ENCODE measurements at places on chromosomes 3 and 15.

- DNase-seq = no peak
Measured at GRCh38 chr15:44427756-44428724, 611 bp downstream of the CTDSPL2 start.

- peak; percentile 29 for DNase-seq
Measured at GRCh38 chr3:191762323-191762960, 301.5 kb downstream of the PYDC2 start.

DNA sequence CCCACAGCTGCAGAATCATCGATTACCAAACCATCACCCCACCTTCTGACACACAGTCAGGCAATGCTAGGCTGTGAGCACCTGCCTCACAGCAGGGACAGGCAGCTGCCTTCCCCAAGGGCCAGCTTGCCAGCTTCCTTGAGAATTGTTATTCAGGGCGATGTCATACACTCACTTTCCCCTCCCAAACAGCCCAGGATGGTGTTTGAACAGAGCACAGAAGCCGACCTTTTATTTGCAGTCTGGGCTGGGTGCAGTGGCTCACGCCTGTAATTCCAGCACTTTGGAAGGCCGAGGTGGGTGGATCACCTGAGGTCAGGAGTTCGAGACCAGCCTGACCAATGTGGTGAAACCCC, 84.5 kb upstream of the HERC1 start:
- DNase-seq = no peak

DNA sequence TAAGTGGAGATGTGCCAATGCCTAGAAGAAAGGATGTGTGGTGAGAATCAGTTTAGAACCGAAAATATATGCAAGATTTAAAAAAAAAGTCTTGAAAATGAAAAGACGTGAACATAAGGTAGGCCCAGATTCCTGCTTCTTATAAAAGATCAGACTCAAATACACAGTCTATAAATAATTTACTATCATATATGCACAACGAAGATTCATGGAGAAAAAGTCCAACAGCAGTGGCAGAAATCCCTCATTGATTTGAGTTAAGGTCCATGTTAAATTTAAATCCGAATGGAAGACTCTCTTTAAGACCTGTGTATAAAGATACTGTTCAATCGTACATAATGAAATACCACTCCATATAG, 227.2 kb downstream of the OCA2 start:
- no peak for DNase-seq

DNA sequence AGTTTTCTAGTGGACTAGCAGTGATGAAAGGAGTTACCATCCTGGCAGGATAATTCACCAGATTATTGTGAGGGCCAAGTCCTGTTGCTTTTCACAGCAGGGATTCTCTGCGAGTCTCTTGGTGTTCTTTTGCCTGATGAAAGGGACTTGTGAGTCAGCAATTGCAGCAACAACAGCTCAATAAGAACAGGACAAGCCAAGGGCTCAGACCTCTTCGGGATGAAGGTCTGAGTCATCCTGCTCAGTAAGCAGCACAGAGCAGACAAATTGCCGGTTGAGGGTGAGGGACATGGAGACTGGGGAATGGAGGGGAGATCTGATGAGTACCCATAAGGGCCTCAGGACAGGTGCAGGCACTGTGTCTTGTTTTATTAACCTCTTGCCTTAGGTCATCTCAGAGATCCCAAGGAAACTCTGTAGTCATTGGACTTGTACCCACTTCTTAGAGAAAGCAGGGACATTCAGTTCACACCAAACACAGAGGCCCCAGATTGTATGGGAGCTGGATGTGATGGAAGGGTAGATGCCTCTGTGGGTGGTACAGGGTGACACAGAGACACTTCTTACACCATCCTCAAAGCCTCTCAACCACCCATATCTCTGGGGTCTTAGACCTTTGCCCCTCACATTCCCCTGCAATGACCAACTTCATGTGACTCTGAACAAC, 173.8 kb upstream of the TLE3 start:
- DNase-seq = peak; percentile 43

DNA sequence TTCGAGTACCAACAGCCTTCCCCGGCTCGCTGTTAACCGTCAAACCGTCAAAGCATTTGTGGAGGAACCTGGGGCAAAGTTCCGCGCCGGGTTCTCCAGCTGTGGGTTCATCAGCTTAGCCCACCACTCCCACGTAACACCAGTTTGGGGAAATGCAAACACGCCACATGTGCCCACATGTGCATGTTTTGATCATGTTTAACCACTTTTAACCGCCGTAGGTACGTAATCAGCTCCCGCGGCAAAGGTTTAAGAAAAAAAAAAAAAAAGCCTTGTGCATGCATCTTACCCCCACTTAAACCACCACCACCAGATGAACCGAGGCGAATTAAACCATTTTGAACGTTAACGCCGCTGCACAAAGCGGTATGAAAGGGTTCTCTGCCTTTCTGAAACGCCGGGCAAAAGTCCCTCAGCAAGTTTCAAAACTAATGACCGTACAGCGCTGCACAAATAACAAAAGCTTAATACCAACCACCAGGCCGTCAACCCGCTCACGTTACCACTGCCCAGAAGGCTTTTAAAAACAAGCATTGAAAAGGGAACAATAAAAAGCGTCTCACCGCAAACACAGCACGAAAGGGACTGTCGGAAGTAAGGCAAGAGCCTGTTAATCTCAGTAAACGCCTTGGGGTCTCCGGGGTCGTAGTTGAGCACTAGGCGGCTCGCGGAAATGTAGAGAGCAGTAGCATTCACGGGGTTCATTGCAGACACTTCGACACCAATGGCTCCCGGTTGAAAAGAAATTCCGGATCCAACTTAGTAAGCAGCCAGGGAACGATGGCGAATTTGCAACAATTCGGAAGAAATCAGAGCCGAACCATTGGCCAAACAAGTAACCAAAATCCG, 1.5 kb downstream of the MSL2 start:
- DNase-seq = peak; percentile 42

DNA sequence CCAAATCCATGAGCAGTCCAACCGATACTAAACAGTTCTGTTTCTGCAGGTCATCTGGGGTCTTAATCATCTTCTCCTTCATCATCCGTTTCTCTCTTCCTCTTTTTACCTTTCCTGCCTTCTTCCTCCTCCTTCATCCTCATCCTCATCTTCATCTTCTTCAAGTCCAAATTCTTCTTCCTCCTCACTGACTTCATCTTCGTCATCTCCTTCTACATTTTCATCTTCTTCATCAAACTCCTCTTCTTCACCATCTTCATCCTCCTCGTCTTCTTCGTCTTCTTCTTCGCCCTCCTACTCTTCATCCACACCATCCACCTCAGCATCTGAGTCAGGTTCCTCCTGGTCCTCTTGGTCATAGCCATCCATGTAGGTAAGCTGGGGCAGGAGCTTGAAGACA, 14.2 kb upstream of the COMMD4 start:
- no peak for DNase-seq

- DNase-seq = no peak
Measured at GRCh38 chr3:188687389-188687788, 484.4 kb upstream of the TPRG1 start.

DNA sequence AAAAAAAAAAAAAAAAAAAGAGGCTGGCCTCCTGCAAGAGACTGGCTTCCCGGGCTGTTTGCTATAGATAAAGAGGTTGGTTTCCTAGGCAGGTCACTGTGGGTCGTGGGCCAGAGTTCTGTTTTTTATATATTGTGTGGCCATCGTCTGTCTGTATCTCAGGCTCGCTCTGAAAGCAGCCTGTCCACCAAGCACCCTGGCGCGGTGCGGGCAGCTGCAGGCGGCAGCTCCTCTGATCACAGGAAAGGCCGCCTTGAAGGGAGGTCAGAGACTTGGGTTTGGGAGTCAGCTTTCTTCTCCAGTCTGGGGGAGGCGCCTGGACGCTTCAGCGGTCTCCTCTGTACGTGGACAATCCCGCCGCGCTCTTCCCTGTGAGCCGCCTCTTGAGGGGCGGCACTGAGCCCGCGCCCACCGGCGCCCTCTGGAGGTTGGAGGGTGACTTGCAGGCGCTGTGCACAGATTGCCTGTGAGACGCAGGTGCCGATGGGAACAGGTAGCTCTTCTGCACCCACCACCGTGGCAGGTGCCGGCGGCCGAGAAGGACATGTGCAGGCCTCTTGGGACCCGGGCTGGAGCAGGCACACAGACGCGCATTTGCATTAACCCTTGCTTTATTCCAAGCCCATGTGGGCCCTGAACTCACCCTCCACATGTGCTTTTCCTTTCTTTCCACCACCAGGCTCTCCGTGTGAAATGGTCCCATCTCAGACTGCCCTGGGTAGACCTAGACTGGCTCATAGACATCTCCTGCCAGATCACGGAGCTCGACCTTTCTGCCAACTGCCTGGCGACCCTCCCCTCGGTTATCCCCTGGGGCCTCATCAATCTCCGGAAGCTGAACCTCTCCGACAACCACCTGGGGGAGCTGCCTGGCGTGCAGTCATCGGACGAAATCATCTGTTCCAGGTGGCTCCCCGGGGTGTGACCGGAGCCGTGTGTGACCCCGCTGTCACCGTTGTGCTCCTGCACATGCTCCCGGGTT, 89.3 kb downstream of the LRRK1 start:
- peak; percentile 74 for DNase-seq

DNA sequence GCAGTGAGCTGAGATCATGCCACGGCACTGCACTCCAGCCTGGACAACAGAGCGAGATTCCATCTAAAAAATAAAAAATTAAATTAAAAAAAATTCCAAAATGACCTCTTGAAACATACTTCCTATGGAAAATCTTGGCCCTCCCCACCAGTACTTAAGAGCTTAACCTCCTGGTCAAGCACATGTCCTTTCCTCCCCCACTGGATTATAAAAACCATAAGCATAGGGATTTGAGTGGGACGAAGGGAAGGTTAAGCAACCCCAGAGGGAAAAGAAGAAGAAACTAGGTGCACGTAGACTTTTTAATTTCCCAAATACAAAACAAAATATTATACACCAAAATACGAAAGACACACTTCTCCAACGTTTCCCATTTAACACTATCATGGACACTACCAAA, 25.3 kb downstream of the SLC4A7 start:
- no peak for DNase-seq

DNA sequence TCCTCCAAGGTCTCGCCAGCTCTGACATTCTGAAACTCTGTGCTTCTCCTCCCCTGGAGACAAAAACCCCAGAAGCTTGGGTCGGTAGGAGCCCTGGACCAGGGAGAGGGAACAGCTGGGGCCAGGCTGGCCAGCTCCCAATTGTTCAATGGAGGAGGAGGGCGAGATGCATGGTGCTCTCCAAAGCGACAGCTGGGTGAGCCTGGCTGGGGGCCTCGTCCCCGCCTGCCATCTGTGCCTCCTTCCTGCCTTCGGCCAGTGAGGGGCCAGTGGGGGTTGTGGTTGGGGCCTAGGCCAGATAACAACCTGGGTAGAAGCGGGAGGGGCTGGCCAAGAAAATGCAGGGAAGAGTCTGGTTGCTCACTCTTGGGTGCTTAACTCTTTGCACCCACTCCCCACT, 79.4 kb downstream of the CORO2B start:
- no peak for DNase-seq

- no peak for DNase-seq
Measured at GRCh38 chr3:94961423-94962100, 898.7 kb downstream of the NSUN3 start.

DNA sequence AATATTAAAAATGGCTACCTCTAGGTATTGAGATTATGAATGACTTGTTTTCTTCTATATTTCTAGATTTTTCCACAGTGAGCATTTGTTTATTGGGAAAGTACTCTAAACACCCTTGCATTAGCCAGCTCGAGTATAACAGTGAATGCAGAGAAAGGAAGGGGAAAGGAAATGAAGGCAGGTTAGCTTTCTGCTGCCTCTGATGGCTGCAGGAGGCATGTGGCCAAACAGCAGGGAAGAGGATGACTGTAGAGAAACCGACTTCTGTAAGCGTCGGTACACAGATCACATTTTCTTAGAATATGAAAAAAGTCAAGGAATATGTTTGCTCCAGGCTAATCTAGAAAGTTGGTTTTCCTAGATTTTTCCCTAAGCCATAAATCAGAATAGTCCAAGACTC, 19.8 kb downstream of the GNB5 start:
- no peak for DNase-seq

- DNase-seq = no peak
Measured at GRCh38 chr15:60070838-60071493, 66.9 kb downstream of the FOXB1 start.

DNA sequence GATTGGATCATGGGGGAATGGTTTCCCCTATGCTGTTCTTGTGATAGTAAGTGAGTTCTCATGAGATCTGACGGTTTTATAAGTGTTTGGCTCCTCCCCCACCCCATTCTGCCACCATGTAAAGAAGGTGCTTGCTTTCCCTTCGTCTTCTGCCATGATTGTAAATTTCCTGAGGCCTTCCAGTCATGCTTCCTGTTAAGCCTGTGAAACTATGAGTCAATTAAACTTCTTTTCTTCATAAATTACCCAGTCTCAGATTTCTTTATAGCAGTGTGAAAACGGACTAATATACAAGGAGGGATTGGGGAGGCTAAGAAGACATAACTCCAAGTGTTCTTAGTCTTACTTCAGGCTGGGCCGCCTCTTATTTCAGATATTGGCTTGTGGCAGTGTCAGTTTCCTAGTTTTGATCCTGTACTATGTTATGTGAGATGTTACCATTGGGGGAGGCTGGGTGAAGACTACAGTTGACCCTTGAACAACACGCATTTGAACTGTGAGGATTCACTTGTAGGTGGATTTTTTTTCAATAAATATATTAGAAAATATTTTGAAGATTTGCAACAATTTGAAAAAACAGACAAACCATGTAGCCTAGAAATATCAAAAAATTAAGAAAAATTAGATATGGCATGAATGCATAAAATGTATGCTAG, 44.9 kb downstream of the NMD3 start:
- DNase-seq = no peak

- no peak for DNase-seq
Measured at GRCh38 chr3:178284181-178284580, 252.1 kb upstream of the KCNMB2 start.

GRCh38 chr3:170745211-170745718, 124.7 kb downstream of the RPL22L1 start:
- DNase-seq = no peak

DNA sequence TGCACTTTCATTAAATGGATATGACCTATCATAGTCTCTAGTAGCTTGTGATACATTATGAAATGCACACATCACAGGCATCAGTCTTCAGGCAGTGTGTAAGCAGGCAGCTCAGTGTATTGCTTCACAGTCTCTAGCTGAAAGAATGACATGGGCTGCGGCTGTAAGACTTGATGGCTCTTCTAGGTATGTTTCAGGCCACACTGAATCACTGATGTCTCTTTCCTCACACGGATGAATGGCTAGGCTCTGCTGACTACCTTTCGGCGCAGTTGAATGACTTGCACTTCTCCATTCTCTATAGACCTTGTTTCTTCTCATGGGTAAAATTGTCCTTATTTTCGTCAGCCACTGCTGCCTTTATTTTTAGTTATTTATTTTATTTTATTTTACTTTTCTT, 15.4 kb downstream of the APH1B start:
- no peak for DNase-seq

- peak; percentile 34 for DNase-seq
Measured at GRCh38 chr3:181210275-181210674, 220.7 kb upstream of the DNAJC19 start.

GRCh38 chr3:172869368-172869771, 118.8 kb downstream of the ECT2 start:
- DNase-seq = no peak

- DNase-seq = no peak
Measured at GRCh38 chr15:86863226-86863915, 783.7 kb downstream of the AGBL1 start.

GRCh38 chr3:72181251-72181650, 396.3 kb upstream of the PROK2 start:
- no peak for DNase-seq

Data from Kasumi-1 (cell line).